Muscle of leg (tissue), 16 donors: ENCODE measurements at places on chromosomes 7 and 10. TPM values are rescaled to one million over a fixed set of nuclear protein-coding genes. Genes with fewer than 3 reads are reported as not detected.

DNA sequence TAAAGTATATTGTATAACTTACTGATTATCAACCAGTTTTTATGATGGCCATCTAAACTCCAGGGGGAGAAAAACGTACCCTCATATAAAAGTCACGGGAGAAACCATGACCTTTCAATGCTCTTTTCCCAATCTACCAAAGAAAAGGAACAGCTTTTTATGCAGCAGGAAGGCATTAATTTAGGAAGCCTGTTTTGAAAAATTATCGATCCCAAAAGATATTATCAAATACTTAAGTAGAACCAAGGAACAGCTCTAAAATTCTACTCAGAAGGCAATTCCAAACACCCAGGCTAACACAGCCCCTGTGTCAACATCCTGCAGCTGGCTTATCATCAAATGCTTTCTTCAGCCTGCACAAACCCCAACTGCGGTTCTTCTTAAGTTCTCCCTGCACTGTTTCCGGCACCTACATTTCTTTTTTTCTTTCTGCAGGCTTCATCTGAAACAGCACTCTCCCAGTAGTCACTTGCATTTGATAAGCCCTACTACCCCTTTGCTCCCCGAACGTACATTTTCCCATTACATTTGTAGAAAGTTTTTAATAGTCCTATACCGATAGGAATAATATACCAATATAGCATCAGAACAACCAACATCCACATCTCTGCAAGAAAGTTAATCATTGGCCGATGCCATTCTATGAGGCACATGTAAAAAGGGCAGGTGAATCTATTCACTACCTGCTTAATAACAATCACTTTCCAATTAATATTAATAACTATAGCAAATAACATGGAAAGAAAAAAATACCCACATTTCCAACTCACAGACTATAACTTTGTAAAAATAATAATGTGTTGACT is 47.9 kb downstream of the PIP4K2A start:
- no peak for DNase-seq

DNA sequence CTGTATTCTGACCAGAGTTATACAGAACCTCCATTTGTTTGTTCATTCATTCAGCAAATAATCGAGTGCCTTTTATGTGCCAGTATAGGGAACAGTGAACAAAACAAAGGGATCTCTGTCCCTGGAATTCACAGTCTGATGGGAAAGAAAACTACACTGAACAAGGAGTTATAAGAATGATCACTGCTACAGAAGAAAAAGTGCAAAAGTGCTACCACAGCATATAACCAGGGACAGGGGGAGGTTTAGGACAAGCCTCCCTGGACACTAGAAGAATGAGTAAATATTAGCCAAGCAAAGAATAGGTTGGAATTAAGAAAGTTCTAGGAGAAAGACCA is 4.2 kb downstream of the CLDN12 start:
- DNase-seq, result no peak

The HOXA1 gene
- polyA plus RNA-seq, result 1.2 TPM

GRCh38 chr7:48045195-48045765 is 9.9 kb downstream of the C7orf57 start:
- no peak for DNase-seq

The ARID5B gene
- polyA plus RNA-seq, result 17.7 TPM
